ENCODE measurements at places on chromosomes 4 and X. TPM values are rescaled to one million over a fixed set of nuclear protein-coding genes. Genes with fewer than 3 reads are reported as not detected.

- DNase-seq, result no peak
Measured at GRCh38 chr4:39170301-39170700, 12.0 kb upstream of the WDR19 start.

RHOH gene
- 148 TPM for total RNA-seq

MBNL3 gene
- 27.8 TPM for total RNA-seq

GRCh38 chr4:152690706-152691651 is 11.2 kb upstream of the TMEM154 start:
- no peak for DNase-seq

ZFYVE28 gene
- total RNA-seq, result 13.2 TPM

- no peak for DNase-seq
Measured at GRCh38 chr4:54764476-54764875, 106.7 kb downstream of the KIT start.

GRCh38 chrX:109533631-109534030 is 3.0 kb upstream of the NXT2 start:
- no peak for DNase-seq

GRCh38 chrX:13658602-13659001 is 5.7 kb downstream of the TCEANC start:
- DNase-seq, result no peak

MAP3K15 gene
- 0.13 TPM for total RNA-seq

DNA sequence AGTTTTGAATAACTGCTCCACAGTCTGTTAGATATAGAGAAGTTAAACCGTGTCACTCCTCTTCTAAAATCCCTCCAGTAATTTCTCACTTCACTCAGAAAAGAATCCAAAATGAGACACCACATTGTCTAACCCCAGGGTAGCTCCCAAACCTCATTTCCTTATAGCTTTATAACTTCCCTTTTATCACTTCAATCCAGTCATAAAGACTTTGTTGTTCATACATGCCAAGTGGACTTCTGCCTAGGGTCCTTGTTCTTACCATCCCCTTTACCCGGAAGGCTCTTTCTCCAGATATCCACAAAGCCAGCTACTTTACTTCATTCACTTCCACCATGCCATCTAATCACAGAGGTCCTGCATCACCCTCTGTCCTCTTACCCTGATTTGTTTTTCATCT is 156.2 kb downstream of the GABRB1 start:
- DNase-seq, result no peak

PCDH10 gene
- not detected for total RNA-seq

SORCS2 gene
- not detected for total RNA-seq

DNA sequence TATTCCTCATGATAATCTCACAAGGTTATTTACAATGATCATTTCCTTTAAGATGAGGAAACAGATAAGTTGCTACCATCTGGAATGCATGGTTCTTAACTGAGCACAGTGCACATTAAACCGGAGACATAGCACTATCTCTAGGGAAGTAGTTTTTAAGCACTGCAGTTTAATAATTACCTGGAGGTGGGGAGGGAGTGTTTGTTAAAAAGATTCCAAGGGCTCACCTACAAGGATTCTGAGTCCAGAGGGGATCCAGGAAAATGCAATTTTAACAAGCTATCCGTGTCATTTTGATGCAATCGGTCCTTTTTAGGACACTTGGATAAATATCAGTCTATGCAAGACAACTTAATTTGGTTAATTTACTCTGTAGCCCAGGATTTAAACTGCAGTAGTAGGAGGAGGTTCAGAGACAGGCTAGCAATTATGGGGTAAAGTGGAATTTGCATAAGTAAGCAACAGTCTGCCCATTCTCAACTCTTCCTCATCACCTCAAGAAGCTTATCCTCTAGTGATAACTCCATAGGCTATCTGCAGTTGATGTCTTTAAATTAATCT is 2.8 kb upstream of the PDLIM5 start:
- DNase-seq, result no peak

- DNase-seq, result no peak
Measured at GRCh38 chrX:42432552-42432951, 345.4 kb downstream of the PPP1R2C start.

- no peak for DNase-seq
Measured at GRCh38 chr4:89142691-89143669, 31.6 kb downstream of the TIGD2 start.

DNA sequence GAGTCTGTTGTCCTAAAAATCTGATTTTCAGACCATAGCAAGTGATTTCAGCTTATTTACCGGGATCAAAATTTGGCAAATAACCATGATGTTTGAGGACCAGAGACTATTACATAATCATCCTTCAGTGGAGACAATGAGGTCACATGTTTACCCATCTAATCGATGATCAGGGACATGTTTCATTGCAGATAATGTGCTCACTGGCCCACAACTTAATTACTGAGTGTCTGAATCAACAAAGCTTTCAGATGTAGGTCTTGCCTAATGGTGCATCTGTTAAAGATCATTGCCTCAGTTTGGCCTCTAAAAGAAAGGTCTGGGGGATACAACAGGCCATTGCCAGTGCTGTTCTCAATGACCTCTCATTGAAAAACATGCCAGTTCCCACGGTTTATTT is 42.8 kb upstream of the KLHL34 start:
- DNase-seq, result no peak

SEPSECS gene
- 8.6 TPM for total RNA-seq

- no peak for DNase-seq
Measured at GRCh38 chr4:56762484-56763250, 58.8 kb downstream of the SPINK2 start.

DNA sequence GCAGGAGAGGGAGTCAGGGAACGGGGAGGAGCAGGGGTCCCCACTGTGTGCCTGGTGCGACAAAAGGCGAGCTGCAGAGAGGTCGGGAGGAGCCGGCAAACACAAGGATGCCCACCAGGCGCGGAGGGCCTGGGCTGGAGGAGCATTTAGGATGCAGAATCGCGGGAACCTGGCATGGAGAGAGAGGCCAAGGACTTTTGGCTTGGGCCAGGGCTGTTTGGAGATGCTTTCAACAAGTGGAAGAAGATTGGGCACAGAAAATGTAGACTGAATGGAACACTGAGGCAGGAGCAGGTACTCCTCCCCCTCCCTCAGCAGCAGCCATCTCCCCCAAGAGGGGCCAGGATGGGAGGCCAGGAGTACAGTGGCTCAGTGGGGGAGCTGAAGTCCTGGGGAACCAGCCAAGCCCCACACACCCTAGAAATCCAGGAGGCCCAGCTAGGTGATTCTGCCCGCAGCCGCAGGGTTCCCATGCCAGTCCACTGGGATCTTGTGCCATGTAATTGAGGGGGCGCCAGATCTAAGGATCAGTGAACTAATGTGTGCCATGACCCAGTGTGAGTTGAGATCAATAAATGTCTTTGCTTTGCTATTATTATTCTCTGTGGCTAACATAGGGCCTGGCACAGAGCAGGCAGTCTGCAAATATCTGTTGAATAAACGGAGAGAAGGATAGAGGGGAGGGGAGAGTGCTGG is 1.1 kb upstream of the ABLIM2 start:
- DNase-seq, result no peak

DNA sequence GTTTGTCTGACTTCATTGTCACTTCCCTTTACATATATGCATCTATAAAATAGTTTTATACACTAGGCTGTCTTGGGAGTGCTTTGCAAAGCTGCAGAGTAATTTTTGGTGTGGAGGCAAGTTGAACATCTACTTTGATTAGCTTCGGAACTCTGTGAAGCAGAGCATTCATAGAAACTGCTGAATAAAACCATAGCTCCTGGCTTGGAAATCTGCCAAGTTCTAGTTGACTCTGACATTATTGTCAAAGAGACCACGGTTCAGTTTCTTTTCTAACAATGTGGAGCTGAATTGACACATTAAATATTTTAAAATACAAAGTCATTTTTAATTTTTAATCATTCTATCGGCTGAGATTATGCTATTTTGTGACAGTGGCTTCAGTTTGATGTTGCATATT is 335.0 kb downstream of the BMPR1B start:
- no peak for DNase-seq

DNA sequence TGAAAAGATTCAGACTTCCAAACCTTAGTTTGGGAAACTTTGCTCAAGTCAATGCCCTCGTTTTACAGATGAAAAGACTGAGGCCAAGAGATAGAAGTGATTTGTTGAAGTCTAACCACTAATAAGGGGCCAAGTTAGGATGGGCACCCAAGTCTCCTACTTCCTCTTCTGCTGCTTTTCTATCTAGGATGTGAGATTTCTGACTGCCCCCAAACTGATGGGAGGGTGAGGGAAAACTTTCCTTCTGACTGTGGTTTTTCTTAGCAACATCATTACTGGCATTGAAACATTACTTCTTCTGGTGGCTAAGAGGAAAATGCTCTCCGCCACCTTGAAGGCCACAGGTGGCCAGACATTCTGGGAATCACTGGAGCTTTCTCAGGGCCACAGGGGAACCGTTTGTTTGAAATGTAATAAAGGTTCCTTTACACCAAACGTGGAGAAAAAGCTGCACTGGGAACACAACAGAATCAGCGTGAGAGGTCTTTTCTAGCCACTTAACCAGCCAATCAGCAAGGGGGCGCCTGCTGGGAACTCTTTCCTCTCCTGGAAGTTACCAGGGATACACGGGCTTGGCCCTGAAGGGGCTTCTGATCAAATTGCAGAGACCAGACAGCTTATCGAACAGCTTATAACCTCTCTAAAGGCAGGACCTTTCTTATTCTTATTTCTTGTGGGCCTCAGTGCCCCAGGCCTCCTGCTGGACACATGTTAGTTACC is 115.9 kb upstream of the TEX13D start:
- DNase-seq, result no peak

GRCh38 chr4:2950221-2950989 is 12.8 kb downstream of the NOP14 start:
- no peak for DNase-seq

- no peak for DNase-seq
Measured at GRCh38 chrX:17038681-17039161, 92.3 kb downstream of the REPS2 start.

TIMM17B gene
- 87.5 TPM for total RNA-seq

DNA sequence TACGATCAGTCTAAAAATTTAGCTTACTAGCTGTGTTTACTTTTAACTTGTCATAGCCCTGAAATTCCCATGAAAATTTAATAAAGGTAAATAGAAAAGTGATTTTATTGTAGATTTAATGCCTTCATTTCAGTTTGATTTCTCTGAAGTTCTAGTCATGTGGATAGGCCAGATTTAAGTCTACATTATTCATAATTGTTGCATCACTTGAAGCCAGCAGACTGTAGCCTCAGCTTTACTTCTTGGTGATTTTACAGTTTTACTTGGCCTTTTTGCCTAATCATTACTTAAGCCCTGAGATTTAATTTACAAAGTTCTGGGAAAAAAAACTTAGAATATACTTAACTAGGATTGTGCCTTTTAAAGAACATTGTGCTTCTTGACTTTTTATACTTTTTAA is 73.5 kb upstream of the FHDC1 start:
- no peak for DNase-seq

POU4F2 gene
- total RNA-seq, result not detected

DNA sequence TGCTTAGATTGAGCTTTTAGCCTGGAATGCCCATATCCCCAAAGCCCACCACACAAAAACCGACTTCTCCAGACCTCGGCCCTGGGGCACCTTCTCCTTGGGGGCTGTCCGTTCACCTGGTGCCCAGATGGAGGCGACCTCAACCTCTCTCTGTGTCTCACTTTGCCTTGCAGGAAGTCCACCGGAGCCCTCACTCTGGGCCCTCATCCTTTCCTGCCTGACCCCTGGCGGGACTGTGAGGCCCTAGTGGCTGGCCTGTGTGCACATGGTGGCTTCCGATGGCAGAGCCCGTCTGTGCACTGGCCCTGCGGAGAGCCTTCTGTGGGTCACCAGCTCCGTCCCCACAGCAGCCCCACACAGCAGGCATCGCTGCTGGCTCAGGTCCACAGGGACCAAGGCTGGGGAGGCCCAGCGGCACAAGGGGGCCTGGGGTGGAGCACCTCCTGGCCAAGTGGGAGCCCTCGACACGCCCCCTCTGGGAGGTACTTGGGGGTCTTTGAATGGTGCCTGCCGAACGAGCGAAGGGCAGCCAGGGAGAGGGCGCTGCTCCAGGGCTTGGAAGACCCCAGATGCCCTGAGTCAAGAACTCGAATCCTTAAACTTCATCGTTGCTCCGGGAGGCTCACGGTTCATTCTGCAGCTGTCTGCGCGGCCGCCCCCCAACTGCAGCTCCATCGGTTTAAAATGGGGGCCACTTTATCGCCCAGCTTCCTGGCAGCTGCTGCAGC is 97.2 kb upstream of the ADRA2C start:
- no peak for DNase-seq

- no peak for DNase-seq
Measured at GRCh38 chr4:96228463-96228862, 388.6 kb downstream of the PDHA2 start.

C4orf50 gene
- total RNA-seq, result 0.37 TPM

- no peak for DNase-seq
Measured at GRCh38 chr4:81589262-81589661, 117.6 kb upstream of the RASGEF1B start.

DNA sequence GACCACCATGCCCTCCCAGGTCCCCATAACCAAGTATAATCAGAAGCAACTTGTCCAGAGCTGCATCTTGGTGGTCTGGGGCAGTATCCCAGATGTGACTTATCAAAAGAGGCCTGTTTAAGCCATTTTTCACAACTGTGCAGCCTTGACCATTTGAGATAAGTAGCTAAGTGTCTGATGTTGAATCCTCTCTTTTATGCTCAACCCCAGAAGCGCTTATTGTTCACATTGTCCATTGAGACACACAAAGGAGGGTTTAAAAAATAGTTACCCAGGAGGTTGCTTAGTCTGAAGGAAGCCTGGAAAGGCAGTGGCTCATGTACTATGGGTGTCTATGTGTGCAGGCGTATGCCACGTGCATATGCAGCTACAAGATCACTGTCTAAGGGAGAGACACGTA is 27.0 kb downstream of the ENPP6 start:
- DNase-seq, result no peak

DNA sequence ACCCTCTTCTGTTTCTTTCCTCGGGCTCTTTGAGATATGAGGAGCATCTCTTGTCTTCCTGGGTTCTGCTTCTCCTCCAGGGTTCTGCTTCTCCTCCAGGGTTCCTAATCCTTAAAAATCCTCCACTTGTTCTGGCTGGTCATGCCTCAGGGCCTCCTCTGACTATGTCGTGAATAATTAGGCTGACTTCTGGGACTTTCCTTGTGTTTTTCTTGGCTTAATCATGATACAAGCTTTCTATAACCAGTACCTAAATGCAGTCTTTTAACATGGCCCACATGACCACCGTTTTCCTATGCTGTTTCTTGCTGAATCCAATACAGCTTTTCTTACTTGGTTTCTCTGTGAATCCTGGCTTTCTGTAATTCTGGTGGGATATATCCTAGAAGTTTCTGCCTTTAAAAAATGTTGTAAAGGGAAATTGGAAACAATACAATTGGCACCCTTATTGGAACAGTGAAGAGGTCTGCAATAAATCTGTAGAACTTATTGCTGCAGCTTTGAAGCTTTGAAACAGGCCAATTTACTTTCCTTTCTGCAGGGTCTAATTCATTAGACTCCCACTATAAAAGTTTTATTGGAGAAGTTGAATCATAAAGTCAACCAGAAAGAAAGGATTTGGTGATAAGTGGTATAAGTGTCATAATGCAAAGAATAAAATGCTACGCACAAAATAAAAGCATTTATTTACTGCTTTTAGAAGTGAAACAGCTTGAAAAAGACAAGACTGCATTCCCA is 213.1 kb downstream of the UGT8 start:
- no peak for DNase-seq

Data from CD8-positive, alpha-beta memory T cell (primary cell).